Prostate gland (tissue), 2 donors: ENCODE measurements at places on chromosomes 3 and 15.

GRCh38 chr3:33858131-33858530 lies 59.7 kb downstream of the PDCD6IP start:
- no peak for DNase-seq

DNA sequence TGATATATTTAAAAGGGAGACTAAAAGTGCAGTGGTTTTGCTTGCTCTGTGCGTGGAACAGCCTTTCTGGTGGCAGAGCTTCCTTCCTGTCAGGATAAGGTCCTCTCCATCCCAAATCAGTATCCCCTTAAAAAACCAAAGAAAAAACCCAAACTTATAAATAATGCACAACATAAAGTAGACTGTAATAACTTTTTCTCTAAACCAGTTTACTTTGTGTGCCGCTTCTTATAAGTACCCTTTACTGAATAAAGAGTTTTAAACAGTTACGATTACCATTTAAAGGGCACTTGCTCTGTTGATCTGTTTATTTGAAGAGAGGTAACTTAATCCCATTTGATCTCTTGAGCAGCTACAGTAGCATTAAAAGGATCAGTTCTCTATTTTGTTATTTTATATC lies 2.5 kb downstream of the PIK3CA start:
- no peak for DNase-seq

- DNase-seq, result no peak
Observed at GRCh38 chr3:151526757-151527156, 65.9 kb upstream of the IGSF10 start.

DNA sequence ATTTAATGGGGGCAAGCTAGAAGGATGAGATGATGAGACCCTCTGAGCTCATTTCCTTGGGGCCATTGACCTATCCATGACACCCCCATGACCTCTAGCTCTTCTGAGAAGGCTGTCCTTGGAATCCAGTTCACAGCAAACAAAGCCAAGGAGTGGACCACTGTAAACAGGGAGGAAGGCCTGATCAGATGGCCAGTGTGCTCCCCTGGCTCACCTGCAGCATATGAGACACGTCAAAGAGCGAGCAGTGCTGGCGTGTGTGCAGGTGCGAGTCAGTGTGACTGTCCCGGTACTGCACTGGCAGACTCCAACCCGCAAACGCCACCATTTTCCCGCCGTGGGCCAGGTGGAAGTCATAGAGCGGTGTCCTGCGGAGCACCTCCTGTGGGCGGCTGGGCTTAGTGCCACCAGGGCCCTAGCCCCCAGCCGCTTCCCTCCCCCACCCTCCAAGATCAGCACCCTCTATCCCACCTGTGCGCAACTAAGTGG lies 339 bp downstream of the AMT start:
- no peak for DNase-seq

DNA sequence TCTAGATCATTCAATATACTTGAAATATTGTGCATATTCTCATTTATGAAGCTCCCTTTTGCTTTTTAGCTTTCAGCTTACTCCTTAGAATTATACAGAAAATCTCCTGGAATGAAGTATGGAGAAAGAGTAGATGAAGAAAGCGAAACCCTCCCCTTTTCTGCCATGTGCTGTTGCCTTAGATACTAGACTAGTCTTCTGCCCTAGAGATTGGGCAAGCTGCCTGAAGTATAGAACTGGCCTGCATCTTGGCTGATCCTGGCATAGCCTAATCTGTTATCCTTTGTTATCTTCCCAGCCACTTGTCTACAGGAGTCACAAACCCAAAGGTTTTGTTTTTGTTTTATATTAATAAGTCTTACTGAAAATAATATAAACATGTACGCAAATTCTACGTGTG lies 138.8 kb downstream of the RBPMS2 start:
- no peak for DNase-seq

- no peak for DNase-seq
Observed at GRCh38 chr3:134542287-134542958, 56.6 kb downstream of the CEP63 start.

DNA sequence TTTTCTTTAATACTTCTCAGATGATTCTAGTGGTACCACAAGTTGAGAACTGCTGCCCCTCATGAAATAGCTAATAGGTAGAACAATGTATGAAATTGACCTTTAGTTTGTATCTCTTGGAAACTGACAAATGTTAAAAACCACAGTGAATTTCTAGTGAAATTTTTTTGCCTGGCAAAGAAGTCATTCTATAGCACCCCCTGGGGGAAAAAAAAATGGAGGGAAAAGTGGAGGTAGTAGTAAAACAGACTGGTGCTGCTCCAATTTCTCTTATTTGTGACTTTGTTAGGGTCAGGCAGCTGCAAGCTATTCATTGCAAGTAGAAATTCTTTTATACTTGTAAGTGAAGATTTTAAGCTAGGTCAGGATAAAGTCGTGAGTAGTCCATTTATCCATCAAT lies 605.0 kb downstream of the NLGN1 start:
- DNase-seq, result no peak

DNA sequence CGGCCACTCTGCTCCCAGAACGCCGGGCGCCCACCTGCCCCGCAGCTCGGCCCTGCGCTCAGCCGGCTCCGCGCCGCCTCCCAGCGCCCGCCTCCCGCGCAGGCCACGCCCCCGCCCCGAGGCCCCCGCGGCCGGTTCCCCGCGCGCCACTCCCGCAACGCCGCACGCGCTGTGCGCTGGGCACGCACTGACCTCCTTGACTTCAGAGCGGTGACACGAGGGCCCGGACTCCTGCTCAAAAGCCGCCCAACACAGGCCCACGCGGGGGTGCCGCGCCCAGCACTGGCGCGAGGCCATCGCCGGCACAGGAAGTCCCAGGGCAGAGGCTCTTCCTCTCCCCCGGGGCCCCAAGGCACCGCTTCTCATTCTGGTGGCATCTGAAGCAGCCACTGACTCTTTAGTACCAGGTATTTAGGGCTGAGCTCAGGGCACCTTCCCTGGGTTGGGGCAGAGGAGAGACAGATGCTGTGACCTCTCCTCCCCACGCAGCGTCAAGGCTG lies 12.4 kb downstream of the TNK2 start:
- DNase-seq, result no peak

DNA sequence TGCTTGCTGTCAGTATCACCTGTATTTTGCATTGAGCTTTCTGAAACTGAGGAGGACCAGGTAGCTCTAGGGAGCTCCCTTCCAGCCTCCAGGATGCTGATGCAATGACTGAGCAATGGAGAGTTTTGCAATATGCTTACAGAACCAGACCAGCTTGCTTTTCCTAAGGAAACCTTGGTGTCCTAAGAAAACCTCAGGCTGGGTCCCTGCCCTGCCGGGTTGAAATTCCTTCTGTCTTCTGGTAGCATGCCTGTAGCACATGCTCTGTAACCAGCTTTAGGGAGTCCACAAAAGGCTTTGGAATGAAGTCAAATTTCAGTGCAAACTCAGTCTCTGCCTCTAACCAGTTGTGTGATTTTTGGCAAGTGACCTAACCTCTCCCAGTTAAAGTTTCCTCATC lies 65.8 kb upstream of the GSK3B start:
- peak; percentile 70 for DNase-seq

GRCh38 chr15:90300988-90301706 lies 35.7 kb downstream of the NGRN start:
- no peak for DNase-seq

GRCh38 chr3:59235634-59236012 lies 185.8 kb upstream of the CFAP20DC start:
- no peak for DNase-seq

- DNase-seq, result no peak
Observed at GRCh38 chr3:131880948-131881347, 153.9 kb downstream of the CPNE4 start.

- DNase-seq, result no peak
Observed at GRCh38 chr3:45794177-45794560, 2.2 kb downstream of the SLC6A20 start.

- no peak for DNase-seq
Observed at GRCh38 chr3:187713504-187713903, 11.1 kb upstream of the RTP2 start.

DNA sequence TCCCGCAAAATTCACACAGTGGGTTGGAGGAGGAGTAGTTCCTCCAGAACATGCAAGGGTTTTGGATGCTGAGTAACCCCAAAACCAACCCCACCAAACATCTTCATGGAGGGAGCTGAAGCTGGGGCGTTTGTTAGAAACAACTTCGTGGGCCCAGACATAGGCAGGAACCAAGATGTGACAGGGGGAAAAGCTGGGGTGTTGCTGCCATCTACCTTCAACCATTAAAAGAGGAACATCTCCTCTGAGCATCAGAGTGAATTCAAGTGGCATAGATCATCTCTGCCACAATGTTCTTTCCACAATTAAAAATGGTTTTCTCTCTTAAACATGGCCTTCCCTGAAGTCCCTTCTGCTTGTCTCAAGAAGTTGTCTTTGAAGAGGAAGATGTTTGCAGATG lies 20.5 kb downstream of the SIDT1 start:
- no peak for DNase-seq

- no peak for DNase-seq
Observed at GRCh38 chr3:56775445-56775837, 26.3 kb downstream of the ARHGEF3 start.

DNA sequence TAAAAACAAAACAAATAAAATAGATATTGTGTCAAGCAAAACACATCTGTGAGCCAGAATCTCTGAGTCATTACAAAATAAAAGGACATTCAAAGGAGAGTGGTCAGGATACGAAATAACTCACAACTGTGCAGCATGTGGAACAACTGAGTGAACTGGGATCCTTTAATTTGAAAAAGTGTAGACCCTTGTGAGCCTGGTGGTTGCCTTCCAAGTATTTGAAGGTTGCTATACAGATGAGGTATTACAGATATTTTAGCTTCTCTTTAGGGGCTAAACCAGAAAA lies 26.7 kb downstream of the KCNMB2 start:
- DNase-seq, result no peak

- no peak for DNase-seq
Observed at GRCh38 chr3:182965861-182966366, 14.4 kb downstream of the DCUN1D1 start.

- DNase-seq, result no peak
Observed at GRCh38 chr3:56624725-56625124, 58.3 kb downstream of the TASOR start.

DNA sequence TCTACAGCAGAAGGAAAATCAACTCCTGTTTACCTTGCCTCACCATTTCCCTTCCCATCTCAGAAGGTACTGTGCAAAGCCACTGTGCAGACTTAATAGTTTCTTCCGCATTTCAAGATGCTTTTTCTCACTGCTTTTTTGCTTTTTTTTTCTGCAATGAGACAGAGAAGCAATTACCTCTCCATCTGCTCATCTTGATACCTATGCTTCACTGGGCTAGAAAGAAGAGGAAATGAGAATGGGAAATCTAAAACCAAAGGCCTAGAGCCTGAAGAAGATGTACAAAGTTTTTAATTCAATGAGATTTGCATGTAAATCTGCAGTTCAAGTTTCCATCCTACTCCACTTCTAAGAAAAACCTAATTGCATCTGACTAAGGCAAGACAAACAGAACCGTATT lies 238.1 kb upstream of the SETMAR start:
- DNase-seq, result no peak

DNA sequence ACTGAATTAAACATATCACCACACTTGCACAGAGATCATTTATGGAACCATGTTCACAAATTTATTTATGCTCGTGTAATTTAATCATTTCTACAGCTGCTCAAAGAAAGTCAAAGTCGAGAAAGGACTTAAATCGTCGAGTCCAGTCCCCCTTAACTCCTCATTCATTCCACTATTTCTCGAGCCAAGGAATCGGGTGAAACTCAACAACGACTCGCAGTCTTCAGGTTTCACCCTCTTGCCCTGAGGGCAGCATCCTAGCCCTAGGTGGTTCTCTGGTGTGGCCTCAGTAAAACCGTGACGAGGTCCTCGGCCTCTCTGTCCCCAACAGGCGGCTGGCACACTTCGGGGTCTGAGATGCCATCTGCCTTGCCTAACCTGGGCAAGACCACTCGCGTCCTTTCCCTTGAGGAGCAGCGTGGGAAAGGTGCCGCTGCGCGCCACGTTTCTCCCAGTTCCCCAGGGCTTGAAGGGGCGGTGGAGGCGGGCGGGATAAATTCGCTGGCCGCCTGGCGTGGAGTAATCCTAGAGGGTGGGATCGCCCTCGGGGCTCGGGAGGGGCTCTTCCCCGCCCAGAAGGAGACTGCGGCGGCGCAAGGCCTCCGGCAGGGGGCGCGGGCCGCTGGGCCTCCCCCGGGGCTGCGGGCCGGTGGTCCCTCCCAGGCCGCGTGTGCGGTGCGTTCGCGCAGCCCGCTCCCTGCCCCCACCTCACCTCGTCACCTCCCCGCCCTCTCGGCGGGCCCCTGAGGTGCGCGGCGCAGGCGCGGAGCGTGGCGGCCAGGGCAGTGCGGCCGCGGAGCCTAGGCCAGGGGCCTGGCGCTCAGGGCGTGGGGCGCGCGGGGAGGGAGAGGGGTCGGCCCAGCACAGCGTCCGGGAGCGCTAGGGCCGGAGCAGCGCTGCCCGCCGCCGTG lies at the start of gene ZNF639:
Gene ZNF639, plus strand, starts transcription at position 746 of the 911 bp plus-strand sequence. CDS start 5,263 bp downstream, outside the sequence.
- peak; percentile 64 for DNase-seq

- no peak for DNase-seq
Observed at GRCh38 chr15:29322415-29322814, 52.8 kb upstream of the NSMCE3 start.
